CD4-positive, alpha-beta T cell treated with Interleukin-21 for 1 hour (primary cell): ENCODE measurements at places on chromosomes 1 and 21.
A peak's percentile ranks its signal among the peaks of the same experiment; 100 is the strongest.

DNA sequence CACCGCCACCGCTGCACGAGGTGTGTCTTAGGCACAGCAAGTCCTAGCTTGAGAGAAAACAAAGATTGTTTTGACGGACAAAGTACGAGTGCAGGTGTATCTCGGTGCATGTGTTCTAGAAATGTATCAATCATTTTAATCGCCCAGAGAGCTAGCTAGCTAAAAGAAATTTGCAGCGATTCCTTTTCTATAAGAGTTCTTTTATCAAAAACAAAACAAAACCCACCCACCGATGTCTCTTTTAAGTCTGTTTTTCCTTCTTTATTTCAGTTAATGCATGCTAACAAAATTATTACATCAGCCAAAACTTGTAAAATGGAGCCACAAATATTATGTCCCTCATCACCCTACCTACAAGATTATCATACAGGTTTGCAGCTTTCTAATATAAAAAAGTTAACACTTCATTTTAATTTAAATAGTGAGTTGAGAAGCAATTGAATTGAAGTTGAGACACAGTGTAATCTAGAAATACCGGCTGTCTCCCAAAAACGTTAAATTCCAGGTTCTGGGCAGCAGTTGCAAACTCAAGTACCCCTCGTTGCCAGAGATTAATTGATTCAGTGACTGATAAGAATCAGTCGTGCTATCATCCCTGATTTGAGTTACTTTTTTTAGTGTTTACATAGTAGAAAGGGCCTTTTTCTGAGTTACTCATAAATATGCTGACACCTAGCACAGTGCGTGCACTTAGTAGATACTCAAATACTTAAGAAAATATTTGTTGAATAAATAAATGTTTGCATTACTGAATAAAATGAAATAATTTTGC is 1.5 kb upstream of the SYDE2 start:
- no peak for DNase-seq

- no peak for DNase-seq
These were observed 1.8 kb downstream of the PLPP3 start for GRCh38 chr1:56577406-56578137.

DNA sequence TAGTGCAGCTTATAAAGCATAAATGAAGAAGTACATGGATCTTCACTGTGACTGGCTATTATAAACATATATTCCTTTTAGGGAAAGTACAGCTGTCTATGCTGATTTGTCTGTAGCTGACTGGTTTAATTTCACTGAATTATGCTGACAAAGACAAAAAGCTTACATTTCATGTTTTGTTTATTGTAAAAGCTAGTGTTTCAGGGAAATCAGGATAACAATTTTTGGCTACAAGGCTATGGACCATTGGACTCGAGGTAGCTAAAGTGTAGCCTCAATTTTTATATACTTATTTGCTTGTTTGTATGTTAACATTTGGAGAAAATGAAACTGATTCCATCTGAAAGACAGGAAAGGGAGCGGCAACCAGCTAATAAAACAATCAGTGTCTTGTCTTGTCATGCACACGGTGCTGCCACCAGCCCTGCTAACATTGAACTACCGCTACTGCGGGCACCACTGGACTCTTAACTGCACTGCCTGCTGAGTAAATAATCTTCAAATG is 480.2 kb downstream of the COL11A1 start:
- no peak for DNase-seq

DNA sequence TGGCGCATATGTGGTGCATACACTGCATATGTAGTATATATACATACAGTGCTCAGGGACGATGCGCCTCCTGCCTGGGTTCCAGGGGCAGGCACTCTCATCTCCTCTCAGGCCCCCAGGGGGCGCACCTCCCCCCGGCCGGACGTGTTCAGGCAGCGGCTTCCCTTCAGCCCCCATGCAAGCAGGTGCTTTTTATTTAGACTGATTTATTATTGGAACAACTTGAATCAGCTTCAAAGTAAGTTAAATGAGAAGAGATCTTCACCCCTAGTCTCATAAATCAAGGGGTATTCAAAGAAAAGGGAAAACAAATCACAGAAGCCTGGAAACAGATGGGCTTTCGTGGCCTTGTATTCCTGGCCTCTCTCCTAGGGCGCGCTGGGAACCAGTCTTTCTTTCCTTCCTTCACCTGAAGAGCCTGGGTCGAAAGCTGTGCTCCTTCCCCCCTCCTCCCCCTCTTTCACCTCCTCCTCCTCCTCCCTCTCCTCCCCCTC is 64.6 kb downstream of the UBIAD1 start:
- peak; percentile 64 for DNase-seq

DNA sequence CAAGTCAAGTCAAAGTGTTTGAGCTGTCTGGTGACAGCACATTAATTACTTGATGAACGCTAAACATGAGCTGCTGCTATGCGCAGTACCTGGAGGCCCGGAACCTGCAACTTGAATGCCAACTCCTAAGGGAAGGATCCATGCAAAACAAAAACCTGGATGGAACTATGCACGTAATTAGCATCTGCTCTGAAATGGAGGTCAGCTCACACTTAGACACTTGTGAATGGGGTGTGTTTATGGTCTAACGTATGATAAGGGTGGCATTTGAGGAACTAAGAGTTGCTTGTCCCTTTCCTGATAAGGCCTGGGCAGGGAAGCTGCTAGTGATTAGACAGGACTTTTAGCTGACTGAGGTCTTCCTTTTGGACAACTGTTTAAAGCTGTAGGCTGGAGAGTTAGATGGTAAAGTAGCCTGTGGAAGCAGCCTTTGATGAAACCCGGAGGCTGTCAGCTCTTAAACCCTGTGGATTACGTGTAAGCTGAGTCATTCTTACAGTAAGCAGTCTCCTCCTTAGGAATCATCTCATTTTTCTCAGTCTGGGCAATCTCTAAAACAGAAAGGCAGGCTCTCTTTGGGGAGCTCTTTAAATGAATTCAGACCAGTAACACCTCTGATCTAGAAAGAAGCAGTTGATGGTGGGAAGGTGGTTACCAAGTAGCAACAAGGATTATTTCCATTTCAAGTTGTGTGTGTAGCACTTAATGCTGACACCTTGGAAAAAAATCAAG is 6.8 kb downstream of the TENT5C start:
- DNase-seq: no peak

- no peak for DNase-seq
These were observed 131.8 kb downstream of the PDE4B start for GRCh38 chr1:65924471-65924870.

DNA sequence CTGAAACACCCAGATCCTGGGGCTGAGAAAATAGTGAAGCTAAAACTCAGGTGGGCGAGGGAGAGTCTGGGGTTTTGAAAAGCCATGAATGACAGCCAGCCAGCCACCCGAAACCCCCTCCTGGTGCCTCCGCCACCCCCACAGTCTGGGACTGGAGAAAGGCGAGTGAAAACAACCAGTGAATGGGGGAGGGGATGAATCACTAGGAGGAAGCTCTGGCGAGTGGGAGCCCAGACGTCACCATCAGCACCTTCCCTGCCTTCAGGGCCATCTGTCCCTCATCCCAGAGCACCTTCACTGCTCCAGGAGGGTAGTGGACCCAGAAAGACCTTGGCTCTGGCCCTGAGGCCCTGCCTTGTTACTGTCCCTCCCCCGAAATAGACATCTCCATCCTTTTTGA is 9.2 kb downstream of the RORC start:
- DNase-seq: no peak

DNA sequence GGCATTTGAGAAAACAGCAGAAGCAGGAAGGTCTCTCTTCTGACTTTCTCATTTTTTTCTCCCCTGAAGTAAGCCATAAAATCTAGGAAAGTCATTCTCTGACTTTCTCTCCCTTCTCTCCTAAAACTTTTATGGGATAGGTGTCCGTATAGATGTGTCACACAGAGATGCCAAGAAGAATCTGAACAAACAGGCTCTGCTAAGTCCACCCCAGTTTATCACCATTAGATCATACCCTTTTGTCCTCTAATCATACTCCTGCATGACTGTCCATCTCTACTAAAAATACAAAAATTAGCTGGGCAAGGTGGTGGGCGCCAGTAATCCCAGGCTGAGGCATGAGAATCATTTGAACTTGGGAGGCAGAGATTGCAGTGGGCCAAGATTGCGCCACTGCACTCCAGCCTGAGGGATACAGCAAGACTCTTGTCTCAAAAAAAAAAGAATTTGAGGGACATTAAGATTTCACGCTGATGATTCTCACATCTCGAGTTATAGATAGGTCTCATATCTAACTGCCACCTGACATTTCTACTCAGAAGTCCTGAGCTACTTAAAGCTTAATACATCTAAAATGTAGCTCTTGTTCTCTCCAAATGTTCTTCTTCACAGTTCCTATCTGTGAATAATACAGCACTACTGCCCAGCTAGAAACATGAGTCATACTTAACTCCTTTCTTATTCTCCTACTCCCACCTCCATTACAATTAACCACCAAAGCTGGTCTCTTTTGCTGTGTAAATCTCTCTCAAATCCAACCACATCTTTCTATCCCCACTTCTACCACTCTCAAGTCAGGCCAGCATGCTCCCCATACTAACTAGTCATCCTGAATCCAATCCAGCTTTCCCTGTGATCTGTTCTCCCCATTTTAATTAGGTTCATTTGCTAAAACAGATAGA is 47.7 kb downstream of the ZNF644 start:
- DNase-seq: no peak

GRCh38 chr1:163744301-163744887 is 422.6 kb downstream of the NUF2 start:
- no peak for DNase-seq

DNA sequence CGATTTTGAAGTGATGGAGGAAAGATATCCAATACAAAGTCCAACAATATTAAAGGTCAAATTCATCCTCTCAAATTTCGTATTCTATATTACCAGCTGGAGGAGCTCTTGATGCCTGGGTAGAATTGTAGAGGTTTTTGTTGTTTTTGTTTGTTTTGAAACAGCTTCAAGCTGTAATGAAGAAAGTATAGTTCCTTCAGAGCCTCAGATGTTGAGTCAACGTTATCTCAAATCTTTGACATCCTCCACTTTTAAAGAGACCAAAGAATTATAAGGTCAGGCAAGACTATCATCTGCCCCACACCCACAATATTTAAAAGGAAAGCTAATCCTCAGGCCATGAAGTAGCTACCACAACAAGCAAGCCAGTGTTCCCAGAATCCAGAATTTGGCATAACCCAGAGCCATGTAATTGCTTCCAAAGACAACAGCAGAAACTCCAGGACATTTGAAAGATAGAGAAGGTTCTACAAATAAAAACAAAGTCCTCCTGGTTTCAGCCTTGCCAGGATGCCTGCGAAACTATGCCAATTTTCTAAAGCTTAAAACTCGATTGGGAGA is 24.9 kb downstream of the VAV3 start:
- DNase-seq: no peak

GRCh38 chr1:245079021-245079609 is 75.7 kb upstream of the KIF26B start:
- no peak for DNase-seq

DNA sequence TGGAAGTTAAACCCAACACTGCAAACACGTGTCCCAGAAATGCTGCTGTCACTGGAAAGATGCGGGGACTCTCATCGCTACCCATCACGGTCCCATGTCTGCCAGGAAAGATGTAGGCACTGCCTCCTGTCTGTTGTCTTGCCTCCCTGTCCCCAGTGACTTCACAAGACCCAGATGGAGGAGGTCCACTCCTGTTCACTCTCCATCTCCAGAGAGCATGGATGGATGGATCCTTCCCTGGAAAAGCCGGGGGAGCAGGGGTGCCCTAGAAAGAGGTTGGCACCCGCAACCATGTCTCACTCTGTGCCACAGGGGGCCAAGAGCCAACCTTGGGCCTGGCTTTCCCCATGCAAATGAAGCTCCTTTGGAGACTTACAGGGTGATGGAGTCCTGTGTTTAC is 135.5 kb downstream of the GLIS1 start:
- no peak for DNase-seq

GRCh38 chr1:222140206-222140605 is 398.3 kb upstream of the DUSP10 start:
- DNase-seq: no peak

- no peak for DNase-seq
These were observed 18.4 kb upstream of the COL6A1 start for GRCh38 chr21:45963232-45963570.

GRCh38 chr21:25638660-25639550 is at the start of gene JAM2:
JAM2 (plus strand) TSS chr21:25639258; CDS start chr21:25639822, 564 bp downstream.
- peak; percentile 28 for DNase-seq

- no peak for DNase-seq
These were observed 514 bp downstream of the FAM43B start for GRCh38 chr1:20552728-20553445.

- DNase-seq: peak; percentile 53
These were observed 48.8 kb downstream of the TENT5C start for GRCh38 chr1:117654493-117655219.

DNA sequence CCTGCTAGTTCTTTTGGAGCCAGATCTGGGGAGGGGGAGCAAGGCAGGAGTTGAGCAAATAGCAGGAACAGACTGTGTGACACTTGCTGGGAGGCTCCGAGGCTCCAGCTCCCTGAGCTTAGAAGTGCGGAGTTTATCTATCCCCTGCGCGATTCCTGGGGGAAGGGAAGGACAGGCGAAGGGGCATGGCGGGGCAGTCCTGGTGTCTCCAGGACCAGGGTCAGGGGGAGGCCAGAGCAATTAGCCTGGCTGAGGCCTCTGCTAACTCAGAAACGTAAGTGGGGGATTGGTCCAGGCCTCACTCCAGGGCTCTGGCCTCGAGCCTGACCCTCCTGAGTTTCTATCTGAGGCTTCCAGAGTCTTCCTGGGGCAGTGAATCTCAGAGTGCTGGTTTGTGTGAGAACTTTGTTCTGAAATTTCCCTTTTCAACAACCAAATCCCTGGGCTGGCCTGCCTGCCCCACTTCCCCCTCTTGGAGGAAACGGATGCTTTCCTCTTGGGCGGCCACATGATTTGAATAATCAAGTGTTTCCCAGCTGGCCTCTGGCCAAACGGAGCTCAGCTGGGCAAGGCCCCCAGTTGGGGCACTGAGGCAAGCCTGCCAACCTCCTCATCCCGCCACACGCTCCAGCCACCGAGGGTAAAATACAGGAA is 15.6 kb downstream of the ALPL start:
- DNase-seq: no peak

- no peak for DNase-seq
These were observed 47.0 kb downstream of the EXO1 start for GRCh38 chr1:241895013-241895412.

DNA sequence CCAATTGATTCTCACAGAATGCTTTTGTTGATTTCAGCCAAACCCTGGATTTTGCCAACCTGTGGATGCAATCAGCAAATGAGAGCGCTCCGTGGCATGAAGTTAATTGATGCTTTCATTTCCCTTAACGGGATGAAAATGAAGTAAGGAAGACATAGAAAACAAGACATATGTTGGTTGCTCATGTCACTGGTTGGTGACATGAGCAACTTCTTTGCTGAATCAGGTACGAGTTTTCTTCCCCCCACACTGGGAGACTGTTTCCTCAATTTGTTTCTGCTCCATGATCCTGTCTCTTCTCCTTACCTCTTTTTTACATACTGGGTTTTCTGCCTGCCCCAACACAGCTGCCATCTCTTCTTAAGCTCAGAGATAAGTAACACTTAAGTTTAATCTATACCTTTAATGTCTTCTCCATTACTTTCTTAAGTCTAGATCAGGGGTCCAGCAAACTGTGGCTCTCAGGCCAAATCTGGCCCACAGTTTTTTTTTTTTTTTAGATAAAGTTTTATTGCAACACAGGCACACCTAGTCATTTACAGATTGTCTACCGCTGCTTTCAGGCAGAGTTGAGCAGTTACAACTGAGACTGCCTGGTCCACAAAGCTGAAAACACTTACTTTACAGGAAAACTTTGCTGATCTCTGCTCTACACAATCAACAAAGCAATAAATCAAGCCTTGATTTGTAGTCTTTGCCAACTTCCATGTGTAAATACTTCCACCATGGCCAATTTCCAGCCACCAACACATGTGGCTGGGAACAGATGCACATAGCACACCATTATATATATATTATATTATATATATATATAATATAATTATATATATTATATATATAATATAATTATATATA is 13.3 kb downstream of the GPR157 start:
- no peak for DNase-seq
